ENCODE measurements at places on chromosomes 2 and 18.
A peak's percentile ranks its signal among the peaks of the same experiment; 100 is the strongest.

- DNase-seq, result no peak
Observed at GRCh38 chr2:13056259-13056843, 339.6 kb downstream of the TRIB2 start.

DNA sequence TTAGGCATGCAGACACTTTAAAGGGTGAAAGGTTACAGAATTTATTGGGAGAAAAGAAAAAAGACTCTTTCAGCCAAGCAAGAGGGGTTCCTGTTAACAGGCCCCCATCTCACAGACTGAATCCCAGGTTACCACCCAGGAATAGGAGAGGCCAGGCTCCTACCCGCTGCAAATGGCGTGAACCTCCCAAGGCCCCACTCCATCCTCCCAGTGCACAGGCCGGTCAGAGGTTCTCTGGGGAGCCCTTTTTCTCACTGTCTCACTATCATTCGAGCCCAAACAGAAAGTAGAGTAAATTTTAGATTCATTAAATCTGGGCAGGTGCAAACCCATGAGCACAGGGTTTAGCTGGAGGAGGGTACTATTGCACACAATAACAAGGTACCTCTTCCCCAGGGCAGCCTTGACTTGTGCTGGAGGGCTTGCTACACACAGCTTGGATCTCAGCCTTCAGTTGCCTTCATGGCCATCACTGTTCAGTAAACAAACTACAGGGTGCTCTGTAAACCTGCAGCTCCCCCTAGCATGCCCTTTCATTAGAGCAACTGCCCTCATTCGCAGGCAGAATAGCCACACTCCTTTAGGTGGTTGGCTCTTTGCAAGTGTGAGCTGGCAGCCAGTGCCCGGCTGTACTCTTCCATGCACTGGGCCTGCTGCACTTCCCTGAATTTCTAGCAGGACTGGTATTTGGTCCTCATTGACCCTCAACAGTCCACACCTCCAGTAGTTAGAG is 7.3 kb upstream of the PLEK start:
- DNase-seq, result peak; percentile 20

DNA sequence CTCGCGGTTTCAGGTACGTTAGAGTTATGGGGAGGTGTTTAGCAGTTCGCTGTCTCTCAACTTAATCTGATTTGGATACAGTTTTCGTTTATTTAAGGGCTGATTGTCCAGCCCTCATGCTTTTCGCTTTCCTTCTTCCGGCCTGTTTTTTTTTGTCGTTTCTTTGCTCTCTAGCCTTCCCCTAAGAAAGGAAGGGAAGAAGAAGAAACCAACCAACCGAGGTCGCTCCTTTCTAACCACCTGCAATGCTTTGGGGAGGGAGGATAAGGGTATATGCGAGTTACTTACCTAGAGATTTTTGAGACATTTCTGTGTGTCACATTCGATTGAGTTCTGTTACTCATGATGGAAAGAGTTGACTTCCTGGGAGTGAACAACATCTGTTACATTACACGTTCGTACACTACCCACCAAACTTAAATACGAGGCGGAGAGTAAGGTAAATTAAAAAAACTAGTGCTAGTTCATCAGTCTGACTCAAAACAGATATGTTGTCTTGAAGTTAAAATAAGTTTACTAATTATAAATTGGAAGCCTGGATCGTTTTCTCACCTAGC is 918 bp downstream of the EIF5B start:
- DNase-seq, result no peak

DNA sequence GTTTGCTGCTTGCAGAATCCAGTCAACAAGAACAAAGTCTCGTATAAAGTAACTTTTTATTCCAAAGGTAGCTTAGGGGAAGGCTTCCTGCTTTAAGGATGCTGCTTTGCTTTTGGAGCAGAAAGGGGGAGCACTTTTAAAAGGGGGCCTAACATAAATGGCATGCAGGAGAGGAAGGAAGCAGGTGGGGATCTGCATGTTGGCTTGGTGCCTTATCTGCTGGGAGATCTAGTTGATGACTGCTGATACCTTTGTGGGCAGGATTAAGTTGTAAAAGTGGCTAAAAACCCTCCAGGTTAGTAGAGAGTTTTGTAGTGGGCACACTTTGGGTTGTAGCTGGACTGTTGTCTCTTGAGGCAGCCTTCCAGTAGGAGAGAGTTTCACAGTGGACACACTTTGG is 22.5 kb downstream of the UBR3 start:
- no peak for DNase-seq

DNA sequence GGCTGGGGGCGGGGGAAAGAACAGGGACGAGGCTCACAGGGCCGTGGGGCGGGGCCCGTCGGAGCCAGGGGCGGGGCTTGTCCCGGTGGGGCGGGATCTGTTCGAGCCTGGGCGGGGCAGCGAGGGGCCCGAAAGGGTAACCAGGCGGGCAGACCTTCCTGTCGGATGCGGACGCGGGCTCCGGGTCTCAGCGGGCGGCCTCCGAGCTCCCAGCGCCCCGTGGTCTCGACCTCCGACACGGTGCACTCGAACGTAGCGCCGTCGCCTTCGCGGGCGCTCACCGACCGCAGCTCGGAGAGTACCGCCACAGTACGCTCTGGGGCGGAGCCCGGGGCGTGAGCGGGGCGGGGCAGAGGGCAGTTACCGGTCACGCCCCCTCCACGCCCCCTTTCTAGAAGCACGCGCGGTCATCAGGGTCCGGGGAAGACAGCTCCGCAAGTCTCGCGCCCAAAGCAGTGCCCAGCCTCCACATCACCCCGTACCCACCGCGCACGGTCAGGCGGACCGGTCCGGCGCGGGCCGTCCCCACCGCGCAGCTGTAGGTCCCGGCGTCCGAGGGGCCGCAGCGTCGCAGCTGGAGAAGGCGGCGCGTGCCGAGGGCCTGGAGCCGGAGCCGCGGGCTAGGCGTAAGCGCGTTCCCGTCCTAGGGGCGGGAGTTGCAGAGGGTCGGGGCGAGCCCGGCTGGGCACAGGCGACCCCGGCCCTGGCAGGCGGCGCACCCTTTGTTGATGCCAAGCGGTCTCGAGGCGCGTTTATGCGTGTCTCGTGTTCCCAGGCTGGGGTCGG is 8.7 kb downstream of the TMEM198 start:
- DNase-seq, result peak; percentile 92

DNA sequence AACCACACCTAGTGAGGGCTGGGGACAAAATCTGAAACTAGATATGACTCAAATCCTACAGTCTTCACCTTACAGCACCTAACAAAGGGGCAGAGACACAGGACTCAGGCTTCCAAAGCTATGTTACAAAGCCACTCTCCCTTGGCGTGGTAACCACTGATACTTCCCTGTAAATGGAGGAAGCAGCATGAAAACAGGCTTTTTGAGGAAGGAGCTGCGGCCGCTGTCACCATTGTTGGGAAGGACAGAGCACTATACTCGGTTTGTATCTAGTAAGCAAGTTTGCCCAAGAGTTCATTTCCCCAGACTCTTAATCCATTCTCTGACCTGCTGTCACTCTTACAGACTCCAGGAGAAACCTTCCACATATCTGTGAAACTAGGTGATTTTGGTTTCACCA is 60.3 kb downstream of the LONRF2 start:
- DNase-seq, result no peak

DNA sequence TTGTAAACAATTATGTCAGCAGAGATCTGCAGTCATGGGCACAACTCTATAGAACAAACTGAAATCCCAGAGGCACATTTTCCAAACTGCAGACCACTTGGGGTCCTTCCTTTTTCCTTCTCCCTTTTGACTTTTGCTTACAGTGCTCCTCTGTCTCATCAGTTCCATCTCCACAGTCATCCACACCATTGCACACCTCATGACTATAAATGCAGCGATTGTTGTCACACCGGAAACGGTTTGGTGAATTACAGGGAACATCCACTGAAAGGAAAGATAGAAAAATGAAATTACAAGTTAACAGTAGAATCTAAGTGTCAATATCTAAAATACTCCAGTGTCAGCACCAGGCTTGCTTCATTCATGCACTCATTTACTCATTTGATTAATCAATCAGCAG is 96.4 kb downstream of the DHRS9 start:
- no peak for DNase-seq

DNA sequence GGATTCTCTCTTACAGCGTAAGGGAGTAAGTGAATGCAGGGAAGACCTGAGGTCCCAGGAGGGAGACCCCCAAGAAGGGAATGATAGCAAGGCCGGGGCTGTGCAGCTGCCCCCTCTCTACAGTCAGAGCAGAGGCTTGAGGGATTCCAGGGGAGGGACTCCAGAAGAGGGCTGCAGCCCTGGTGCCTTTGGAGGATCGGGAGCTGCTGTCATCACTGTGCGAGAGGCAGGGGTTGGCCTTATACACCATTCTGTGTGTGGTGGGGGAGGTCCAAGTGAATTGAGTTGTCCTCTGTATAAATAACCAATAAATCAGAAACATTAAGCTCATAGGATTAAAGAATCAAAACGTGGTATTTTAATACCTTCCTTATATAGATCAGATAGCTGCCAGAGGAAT is 114.9 kb downstream of the GLI2 start:
- DNase-seq, result no peak

DNA sequence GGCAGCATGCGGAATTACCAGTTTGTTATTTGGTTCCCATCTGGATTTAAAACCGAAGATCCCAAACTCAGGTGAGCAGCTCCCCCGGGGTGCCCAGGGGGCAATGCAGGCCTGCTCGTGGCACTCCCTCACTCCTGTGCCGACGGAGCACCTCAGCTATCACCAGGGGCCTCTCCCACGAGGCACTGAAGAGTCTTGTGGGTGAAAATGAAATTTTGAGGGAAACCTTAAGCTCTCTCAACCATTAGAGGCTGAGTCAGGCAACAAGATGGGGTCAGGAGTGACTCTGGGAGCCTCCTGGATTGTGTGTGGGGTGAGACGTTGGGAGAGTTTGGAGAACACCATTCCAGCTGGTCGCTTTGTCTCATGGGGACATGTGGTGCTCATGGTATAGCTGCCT is 189.0 kb downstream of the PRKCE start:
- DNase-seq, result no peak

- DNase-seq, result no peak
Observed at GRCh38 chr2:236588932-236589592, 19.4 kb downstream of the ACKR3 start.

- no peak for DNase-seq
Observed at GRCh38 chr18:3332376-3332775, 70.4 kb downstream of the MYL12B start.

DNA sequence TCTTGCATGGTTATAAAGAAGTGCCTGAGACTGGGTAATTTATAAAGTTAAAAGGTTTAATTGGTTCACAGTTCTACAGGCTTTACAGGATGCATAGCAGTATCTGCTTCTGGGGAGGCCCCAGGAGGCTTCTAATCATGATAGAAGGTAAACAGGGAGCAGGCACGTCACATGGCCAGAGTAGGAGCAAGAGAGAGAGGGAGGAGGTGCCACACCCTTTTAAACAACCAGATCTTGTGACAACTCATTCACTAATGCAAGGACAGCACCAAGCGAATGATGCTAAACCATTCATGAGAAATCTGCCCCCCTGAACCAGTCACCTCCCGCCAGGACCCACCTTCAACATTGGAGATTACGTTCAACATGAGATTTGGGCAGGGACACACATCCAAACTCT is 141.1 kb downstream of the EN1 start:
- DNase-seq, result no peak

GRCh38 chr2:42865884-42866881 is 73.8 kb upstream of the HAAO start:
- no peak for DNase-seq

DNA sequence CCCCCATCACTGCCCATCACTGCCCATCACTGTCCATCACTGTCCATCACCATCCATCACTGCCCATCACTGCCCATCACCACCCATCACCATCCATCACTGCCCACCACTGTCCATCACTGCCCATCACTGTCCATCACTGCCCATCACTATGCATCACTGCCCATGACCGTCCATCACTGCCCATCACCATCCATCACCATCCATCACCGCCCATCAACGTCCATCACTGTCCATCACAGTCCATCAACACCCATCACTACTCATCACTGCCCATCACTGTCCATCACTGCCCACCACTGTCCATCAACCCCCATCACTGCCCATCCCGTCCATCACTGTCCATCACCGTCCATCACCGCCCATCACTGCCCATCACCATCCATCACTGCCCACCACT is 57.8 kb upstream of the OTOS start:
- no peak for DNase-seq

- no peak for DNase-seq
Observed at GRCh38 chr2:54967269-54967668, 83.0 kb downstream of the RTN4 start.

DNA sequence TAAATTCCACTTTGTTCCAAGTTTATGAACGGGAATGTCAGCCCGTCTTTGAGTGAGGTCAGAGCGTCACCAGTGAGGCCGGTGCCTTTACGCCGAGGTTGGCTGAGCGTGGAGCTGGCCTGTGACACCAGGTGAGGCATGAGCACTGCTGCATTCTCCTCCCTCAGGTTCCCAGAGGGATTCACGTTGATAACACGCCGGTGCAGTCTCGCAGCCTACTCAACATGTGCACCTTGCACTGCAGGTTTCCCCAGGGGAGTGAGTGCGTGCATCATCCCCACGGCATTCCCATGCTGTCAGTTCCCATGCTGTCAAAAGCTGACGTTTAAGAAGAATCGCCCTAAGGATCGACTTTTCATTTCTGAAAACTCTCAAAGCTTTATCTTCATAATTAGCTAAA is 213.3 kb downstream of the LDLRAD4 start:
- no peak for DNase-seq

- no peak for DNase-seq
Observed at GRCh38 chr2:147739508-147739907, 105.3 kb upstream of the ACVR2A start.

DNA sequence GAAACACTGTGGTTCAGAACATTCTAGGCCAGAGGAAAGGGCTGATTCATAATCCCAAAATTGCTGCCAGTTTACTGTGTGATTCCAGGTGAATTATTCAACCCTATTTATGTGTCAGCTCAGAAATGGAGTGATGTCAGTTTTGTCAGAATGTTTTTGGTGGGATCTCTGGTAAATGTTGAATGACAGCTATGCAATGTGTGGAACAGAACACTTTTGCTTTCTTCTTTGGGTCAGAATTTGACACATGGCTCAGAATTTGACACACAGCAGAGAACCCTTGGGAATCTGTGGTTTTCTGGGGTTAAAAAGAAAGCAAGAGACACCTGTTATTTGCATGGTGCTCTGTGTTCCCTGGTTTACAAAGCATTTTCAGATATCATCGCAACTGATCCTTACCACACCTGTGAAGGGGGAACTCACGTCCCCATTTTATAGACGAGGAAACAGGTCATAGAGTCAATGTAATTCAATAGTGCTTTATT is 1.6 kb upstream of the MTA3 start:
- DNase-seq, result no peak

GRCh38 chr18:6868033-6868432 is 138.5 kb downstream of the ARHGAP28 start:
- DNase-seq, result no peak
